NCI-H1048 (cell line): ENCODE measurements at places on chromosomes 16 and 17.

DNA sequence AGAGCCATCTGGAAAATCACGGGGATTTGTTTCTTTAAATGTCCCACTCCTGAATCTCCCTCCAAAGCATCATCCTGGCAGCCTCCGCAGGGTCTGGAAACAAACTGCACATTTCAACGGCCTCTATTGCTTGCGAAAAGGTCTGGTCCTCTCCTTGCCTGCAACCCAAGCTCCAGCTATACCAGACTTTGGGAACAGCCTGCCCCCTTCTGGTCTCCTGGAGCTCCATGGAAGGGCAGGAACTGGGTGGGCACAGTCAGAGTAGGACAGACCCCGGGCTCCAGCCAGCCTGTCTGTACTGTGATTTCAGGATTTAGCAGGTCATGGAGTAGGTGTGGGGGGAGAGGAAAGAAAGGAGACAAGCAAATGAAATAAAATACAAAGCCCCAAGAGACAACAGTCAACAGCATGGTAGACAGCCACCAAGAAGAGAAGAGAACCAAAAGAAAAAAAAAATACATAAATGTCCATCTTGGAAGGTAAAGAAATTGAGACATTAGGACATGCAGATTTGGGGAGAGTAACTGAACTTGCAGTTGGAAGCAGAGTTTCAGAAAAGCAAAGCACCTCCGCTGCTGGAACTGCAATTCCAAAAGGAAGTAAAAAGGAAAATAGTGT is 2.7 kb downstream of the XYLT1 start:
- no peak for DNase-seq

- no peak for DNase-seq
These were observed 26.7 kb downstream of the ITGAL start for GRCh38 chr16:30499284-30499683.

DNA sequence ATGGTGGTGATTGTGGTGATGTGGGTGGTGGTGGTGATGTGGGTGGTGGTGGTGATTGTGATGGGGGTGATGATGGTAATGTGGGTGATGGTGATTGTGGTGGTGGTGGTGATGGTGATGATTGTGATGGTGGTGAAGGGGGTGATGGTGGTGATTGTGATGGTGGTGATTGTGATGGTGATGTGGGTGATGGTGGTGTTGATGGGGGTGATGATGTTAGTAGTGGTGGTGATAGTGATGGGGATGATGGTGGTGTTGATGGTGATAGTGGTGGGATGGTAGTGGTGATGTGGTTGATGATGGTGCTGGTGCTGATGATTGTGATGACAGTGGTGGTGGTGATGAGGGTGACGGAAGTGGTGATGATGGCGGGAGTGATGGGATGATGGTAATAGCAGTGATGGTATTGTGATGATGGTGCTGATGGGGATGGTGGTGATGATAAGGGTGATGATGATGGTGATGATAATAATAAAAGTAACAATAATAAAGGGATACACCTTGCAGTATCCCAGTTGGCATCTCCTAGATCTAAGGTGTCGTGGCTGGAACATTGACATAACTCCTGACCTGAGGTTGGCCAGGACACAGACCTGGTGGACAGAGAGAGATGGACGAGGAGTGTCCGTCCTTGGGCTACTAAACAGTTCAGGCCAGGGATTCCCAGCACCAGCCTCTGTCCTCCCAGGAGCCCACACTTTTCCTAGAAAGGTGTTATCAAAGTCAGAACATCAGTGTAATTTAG is 344.5 kb downstream of the SEC14L1 start:
- no peak for DNase-seq

DNA sequence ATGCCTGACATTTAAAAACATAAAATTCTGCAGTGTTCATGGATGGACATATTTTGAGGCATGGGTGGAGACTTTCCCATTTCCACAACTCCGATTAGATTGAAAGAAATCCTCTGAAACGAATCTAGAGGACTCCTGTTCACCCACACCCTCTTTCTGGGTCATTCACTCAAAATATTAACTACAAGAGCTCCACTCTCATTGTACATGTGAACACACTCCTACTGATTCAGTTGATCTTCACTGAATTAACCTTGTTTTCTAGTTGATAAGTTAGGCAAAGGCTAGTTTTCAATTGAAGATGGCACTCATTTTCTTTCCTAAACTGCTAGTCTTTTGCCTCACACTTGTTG is 44.1 kb downstream of the GRB7 start:
- DNase-seq: no peak

- DNase-seq: no peak
These were observed 304.4 kb downstream of the SOX9 start for GRCh38 chr17:72425133-72425793.

- no peak for DNase-seq
These were observed 92.5 kb upstream of the HAS3 start for GRCh38 chr16:69012906-69013305.

GRCh38 chr17:59840329-59841090 is 52.2 kb downstream of the TUBD1 start:
- no peak for DNase-seq

GRCh38 chr17:20184181-20184580 is 175.0 kb downstream of the SPECC1 start:
- no peak for DNase-seq

- DNase-seq: no peak
These were observed 18.8 kb downstream of the ZNF652 start for GRCh38 chr17:49343273-49343672.

DNA sequence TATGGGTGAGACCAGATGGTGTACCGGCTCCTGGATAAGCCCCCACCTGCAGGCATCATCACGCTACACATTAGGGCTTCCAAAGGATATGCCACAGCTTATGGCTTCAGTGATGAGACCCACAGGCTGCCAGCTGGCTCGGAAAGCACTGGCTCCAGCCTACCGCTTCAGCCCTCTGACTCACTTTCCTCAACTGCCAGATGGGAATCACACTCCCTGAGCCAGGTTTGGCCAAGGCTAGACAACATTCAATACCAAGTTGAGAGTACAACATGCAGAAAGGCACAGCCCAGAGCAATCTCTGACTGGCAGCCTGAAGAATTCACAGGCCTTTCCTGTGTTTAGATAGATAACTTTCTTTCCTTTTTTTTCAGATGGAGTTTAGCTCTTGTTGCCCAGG is 10.3 kb downstream of the CENPV start:
- no peak for DNase-seq

DNA sequence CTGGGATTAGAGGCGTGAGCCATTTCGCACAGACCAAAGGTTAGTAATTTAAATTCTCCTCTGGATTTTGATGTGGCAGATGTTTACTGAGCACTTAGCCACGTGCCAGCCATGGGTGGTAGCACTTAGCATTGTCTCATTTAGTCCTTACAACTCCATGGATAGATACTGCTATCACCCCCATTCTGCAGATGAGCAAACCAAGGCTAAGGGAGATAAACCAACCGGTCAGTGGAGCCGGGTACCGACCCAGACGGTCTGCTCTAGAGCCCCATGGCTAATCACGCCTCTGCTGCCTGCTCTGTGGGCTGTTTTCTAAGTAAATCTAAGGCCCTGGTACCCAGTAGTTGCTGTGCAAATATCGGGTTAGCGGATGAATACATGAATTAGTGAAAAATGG is 12.6 kb upstream of the ADGRG1 start:
- no peak for DNase-seq

DNA sequence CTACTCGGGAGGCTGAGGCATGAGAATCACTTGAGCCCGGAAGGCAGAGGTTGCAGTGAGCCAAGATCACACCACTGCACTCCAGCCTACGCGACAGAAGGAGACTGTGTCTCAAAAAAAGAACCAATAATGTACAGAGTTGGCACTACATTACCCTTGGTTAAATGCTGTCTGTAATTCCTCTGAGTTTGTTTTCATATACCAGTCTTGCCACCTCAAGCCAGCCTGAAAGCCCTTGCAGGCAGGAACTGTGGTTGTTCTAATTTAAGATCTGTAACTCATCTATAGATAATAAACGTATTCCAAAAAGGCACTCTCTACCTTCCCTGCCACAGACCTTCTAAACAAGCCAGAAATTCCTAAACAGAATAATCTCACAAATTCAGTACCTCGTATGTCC is 4.3 kb upstream of the KANSL1 start:
- DNase-seq: no peak

- no peak for DNase-seq
These were observed 15.9 kb upstream of the LCMT1 start for GRCh38 chr16:25095636-25096035.

- no peak for DNase-seq
These were observed 124.0 kb upstream of the HLF start for GRCh38 chr17:55140809-55141208.

- no peak for DNase-seq
These were observed 219.2 kb downstream of the C16orf78 start for GRCh38 chr16:49592546-49593423.

GRCh38 chr17:266219-266618 is 84.8 kb upstream of the DOC2B start:
- no peak for DNase-seq

- DNase-seq: no peak
These were observed 22.8 kb downstream of the ZNF423 start for GRCh38 chr16:49833085-49833484.

DNA sequence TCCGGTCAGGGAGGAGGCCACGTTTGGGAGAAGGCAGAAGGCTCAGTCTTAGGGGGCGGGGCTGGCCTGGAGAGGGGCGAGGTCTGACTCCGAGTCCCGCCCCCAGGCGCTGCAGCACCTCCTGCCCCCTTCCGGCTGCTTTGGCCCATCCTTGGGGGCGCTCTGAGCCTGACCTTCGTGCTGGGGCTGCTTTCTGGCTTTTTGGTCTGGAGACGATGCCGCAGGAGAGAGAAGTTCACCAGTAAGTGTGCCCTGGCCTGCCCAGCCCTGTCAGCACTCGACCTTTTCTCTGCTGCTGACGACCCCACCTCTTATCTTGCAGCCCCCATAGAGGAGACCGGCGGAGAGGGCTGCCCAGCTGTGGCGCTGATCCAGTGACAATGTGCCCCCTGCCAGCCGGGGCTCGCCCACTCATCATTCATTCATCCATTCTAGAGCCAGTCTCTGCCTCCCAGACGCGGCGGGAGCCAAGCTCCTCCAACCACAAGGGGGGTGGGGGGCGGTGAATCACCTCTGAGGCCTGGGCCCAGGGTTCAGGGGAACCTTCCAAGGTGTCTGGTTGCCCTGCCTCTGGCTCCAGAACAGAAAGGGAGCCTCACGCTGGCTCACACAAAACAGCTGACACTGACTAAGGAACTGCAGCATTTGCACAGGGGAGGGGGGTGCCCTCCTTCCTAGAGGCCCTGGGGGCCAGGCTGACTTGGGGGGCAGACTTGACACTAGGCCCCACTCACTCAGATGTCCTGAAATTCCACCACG is 1.5 kb downstream of the TNFRSF12A start:
- DNase-seq: no peak

DNA sequence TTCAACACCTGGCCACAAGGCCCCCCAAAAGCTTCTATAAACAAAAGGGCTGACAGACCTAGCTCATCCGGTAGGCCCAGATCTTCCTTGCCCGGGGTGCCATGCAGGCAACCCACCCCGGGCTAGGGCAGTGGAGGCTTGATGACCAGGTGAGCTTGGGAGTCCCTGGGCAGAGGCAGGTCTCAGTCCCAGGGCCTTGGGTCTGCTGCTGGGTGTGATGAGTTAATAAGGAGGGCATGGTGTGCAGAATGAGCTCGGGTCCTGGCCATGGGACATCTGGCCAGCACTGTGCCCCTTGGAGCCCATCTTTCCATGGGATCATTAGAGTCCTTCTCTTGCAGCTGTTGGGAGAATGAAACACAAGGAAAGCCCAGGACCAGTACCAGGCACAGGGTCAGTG is 20.2 kb upstream of the MPRIP start:
- DNase-seq: no peak

DNA sequence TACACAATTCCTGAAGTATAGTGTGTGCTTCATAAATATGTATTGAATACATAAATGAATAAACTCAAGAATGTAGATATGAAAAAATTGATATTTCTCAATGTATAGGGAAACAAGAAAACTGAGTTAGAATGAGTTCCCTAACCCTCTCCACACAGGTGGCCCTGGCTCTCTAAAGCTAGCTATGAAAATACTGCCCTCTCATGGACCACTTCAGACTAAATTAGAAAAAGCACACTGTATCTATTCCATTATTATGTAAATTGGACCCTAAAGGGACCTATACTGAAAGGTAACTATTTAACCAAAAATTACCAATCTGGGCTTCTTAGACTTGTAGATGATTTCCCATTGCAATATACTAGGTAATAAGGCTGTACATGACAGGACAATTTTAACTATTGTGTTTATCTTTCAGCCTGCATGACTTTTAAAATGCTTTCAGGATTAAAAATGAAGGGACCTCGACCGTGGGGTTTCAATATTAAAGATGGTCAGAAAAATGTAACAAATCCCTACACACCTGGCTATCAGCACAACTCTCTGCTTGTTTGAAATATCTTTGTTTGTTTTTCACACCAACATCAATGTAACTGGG is 672.5 kb upstream of the KIF2B start:
- DNase-seq: no peak

- DNase-seq: no peak
These were observed 9.3 kb upstream of the ZC3H18 start for GRCh38 chr16:88560714-88561484.

- no peak for DNase-seq
These were observed 29.7 kb downstream of the ARL4D start for GRCh38 chr17:43428524-43428923.

- no peak for DNase-seq
These were observed 2093.4 kb downstream of the TP53TG3F start for GRCh38 chr16:35552763-35553162.

DNA sequence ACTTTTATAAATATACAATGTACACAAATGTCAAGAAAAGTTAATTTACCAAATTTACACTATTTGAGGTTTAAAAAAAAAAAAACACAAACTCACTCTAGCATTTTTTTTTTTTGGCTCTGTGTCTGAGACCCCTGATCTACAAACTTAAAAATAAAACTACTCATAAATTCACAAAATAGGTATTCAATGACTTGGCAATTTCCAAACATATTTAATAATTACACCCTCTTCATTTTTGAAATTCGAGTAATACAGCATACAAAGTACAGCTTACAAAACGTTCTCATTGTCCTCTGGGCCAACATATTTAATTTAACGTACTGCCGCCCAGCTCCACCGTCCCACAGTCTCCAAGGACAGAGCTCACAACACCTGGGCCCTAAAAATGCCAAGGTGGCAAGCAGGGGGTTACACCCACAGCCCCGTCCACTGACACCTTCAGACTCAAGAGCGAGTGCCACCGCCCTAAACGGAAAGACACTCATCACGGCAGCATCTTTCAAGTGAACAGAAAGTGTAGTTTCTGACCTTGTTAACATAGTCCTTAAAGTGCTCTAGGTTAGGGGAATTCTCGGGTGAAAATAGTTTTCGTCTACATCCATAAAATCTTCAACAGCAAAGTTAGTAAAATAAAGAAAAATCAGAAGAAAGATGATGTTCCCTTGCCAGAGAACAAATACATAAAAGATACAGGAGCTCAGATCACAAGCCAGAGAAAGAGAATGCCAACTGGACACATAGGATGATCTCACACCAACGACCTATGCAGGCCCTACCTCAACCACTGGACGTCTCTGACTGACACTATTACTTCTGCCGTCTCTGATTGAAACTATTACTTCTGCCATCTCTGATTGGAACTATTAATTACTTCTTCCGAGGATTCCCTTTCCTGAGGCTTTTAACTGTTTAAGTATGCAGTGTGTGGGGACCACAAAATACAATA is 4.2 kb downstream of the ADCY9 start:
- DNase-seq: no peak

- no peak for DNase-seq
These were observed 458.9 kb downstream of the CDH13 start for GRCh38 chr16:83085660-83086059.
